Uterine smooth muscle cell (primary cell): ENCODE measurements at places on chromosomes 5 and 9. TPM values are rescaled to one million over a fixed set of nuclear protein-coding genes. Genes with fewer than 3 reads are reported as not detected.

The DAB2IP gene
- 7.5 and 14.4 TPM in 2 replicates for total RNA-seq

The NOP16 gene
- 11.4 and 20.0 TPM in 2 replicates for total RNA-seq

The GMCL2 gene
- not detected in 2 replicates for total RNA-seq

The LURAP1L gene
- 24.5 and 57.6 TPM in 2 replicates for total RNA-seq

The NRARP gene
- total RNA-seq = 0.11 and 0.12 TPM in 2 replicates
